ENCODE measurements at places on chromosomes 2 and 18.
A peak's percentile ranks its signal among the peaks of the same experiment; 100 is the strongest.

- DNase-seq: no peak
Measured at GRCh38 chr2:188984680-188985079, 10.5 kb downstream of the COL3A1 start.

DNA sequence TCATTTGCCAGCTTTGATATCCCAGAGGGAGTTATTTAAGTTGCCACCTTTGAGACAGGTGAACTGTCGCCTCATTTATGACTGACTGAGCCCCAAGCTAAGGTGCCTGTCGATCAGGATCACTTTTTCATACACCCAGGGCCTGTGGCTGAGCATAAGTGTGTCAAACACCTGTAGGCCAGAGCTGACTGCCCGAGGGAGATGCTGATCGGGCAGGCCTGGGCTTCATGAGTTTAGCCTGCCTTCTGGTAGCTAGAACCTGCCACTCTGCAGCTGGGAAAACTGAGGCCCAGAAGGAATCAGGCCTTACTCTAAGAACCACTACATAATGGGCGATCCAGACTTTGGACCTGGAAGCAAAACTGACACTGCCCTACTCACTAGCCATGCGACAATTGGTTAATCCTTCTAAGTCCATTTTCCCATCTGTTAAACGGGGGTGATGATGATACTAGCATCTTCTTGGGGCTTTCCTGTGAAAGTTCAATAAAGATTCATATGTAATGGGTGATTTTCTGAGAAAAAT is 188.7 kb upstream of the GLI2 start:
- no peak for DNase-seq

DNA sequence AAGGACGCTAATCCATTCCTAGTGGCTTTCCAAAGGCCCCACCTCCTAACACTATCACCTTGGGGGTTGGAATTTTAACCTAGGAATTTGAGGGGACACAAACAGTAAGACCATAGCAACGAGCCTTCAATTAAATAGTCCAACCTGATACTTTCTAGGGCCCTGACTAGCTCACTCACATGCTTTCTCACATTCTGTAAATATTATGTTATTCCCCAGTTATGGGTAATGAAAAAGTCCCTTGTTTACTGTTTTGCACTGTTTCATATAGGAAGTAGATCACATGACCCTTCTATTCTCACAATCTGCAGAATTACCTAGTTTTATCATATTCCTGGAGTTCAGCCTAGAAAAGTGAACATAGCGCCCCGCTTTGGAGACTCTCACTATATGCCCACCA is 1212.1 kb upstream of the ACVR2A start:
- no peak for DNase-seq

GRCh38 chr2:54366487-54367280 is 89.4 kb upstream of the SPTBN1 start:
- no peak for DNase-seq

GRCh38 chr2:138829326-138829919 is 49.2 kb upstream of the NXPH2 start:
- peak; percentile 32 for DNase-seq

DNA sequence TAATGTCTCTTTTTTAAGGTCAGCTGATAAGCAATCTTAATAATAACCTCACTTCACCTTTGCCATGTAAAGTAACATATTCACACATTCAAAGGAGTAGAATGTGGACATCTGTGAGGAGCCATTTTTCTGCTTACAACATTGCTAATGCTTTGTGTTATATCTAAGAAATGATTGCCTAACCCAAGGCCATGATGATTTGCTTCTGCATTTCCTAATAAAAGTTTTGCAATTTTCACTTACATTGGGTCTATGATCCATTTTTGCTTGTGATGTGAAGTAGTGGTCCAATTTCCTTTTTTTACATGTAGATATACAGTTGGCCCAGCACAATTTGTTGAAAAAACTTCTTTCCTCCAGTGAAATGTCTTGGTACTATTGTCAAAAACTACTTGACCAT is 22.0 kb downstream of the RELCH start:
- no peak for DNase-seq

- no peak for DNase-seq
Measured at GRCh38 chr2:143935482-143935752, 584.5 kb downstream of the ZEB2 start.

GRCh38 chr2:173288561-173288960 is 66.1 kb upstream of the CDCA7 start:
- DNase-seq: no peak

All from upper lobe of left lung (tissue), 6 donors.